Uterus (tissue), 4 donors: ENCODE measurements at places on chromosomes 5 and 9. TPM values are rescaled to one million over a fixed set of nuclear protein-coding genes. Genes with fewer than 3 reads are reported as not detected.
A peak's percentile ranks its signal among the peaks of the same experiment; 100 is the strongest.

Gene PARP8
- total RNA-seq: 23.8 TPM

Gene CXXC5
- total RNA-seq: 30.0 TPM

Gene F2RL1
- not detected for total RNA-seq

Gene ERBIN
- total RNA-seq: 159 TPM

DNA sequence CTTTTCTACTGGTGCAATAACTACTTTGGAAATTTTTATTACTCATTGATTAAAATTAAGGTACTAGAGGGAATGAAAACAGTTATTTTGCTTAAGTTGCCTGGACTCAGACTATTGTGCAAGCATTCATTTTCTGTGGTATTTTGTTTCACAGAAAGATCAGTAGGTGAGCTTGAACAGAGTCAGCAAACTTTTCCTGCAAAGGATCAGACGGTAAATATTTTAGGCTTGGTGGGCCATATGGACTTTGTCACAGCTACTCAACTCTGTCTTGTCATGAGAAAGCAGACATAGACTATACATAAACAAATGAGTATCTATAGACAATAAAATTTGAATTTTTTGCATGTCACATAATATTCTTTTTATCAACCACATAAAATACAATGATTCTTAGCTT is 1036.4 kb downstream of the NR2F1-AS1 start:
- no peak for DNase-seq

DNA sequence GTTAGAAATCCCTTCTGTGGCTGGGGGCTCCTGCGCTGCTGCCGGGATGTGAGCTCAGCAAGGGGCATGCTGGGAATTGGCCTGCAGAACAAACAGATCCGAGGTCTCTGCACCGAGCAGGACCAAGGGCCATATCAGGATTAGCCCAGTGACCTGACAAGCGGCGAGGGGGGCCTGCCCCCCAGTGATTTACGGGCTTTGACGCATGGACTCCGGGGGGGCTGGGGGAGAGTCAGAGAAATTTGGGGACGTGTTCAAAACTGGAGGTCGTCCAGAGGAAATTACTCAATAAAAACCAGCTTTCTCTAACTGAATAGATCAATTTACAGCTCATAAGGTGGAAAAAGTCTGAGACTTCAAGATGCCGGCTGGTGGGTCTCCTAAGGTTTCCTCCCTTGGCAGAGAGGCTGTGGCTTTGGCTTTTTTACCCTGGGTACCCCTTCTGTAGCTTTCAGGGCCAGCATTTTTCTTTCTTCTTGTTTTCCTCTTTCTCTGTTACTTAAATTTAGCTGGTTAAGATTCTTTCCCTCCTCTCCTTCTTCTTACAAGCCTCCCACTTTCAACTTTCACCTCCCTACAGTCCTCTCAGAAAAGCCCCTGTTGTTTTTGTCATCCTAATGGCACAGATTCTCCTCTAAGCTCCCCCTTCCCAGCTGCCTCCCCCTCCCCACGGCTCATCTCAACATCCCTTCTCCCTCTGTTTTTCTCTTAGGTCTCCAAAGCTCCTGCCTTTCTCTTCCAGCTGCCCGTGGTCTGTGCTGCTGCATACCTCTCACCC is 551.0 kb downstream of the CCDC171 start:
- peak; percentile 95 for DNase-seq

- DNase-seq: no peak
These were observed 72.3 kb upstream of the BOD1 start for GRCh38 chr5:173688703-173689102.
